ENCODE measurements at places on chromosomes 13 and 19.
A peak's percentile ranks its signal among the peaks of the same experiment; 100 is the strongest.

GRCh38 chr13:37596805-37597204 lies 1.8 kb downstream of the POSTN start:
- no peak for DNase-seq

GRCh38 chr19:35419046-35419445 lies 29.0 kb upstream of the FFAR2 start:
- no peak for DNase-seq

- no peak for DNase-seq
Observed at GRCh38 chr13:87981416-87981815, 310.2 kb downstream of the SLITRK5 start.

DNA sequence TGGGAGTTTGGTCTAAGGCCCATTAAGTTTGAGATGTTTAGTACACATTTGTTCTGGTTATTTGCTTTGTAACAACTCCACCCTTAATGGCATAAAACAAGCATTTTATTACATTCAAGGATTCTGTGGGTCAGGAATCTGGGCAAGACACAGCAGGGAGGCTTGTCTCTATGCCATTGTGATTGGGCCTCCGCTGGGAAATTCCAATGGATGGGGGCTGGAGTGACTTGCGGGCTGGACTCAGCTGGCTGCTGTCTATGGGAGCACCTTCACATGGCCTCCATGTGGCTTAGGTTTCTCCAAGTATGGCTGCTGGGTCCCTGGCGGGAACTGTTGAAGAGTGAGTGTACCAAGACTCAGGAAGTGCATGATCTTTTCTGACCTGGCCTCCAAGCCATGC lies 159.0 kb downstream of the PAN3 start:
- DNase-seq, result no peak

DNA sequence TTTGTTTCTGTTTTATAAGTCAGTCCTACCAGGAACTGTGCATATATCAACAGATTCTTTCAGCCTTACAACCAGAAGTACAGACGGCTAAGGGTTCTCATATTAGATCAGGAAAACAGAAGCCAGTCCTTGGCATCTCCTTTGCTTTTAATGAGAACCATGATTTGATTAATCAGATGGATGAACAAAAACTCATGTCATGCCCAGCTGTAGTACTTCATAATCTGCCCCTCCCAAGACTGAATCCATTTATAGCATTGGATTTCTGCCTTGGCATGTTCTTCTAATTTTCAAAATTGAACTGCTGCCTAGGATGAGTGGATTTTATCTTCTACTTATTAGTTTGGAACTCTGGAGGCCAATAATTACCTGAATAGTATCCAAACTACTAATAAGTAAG lies 617.2 kb downstream of the SLITRK5 start:
- DNase-seq, result no peak

- DNase-seq, result no peak
Observed at GRCh38 chr19:33948651-33949335, 152.1 kb downstream of the KCTD15 start.

GRCh38 chr13:38686577-38687245 lies at the start of gene FREM2:
TSS of gene FREM2 (plus strand) at chr13:38687077. CDS start at chr13:38687345, 268 bp downstream.
- peak; percentile 86 for DNase-seq

DNA sequence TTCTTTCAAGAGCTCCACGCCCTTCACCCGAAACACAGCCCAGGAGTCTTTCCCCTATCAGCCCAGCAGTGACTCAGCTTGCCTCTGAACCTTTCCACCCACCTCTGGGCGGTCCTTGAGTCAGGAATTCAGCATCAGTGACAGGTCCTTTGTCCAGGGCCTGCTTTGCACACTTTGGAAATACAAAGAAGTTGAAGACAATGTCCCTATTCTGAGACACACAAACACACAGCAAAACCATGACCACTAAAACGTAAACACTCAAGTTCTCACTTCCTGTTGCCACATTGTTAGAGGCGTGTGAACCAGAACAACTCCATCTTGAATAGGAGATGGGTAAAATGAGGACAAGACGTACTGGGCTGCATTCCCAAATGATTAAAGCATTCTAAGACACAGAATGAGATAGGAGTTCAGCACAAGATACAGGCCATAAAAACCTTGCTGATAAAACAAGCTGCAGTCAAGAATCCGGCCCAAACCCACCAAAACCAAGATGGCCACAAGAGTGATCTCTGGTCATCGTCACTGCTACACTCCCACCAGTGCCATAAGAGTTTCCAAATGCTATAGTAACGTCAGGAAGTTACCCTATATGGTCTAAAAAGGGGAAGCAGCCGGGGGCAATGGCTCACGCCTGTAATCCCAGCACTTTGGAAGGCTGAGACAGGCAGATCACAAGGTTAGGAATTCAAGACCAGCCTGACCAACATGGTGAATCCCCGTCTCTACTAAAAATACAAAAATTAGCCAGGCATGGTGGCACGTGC lies 49.2 kb upstream of the ATP12A start:
- no peak for DNase-seq

DNA sequence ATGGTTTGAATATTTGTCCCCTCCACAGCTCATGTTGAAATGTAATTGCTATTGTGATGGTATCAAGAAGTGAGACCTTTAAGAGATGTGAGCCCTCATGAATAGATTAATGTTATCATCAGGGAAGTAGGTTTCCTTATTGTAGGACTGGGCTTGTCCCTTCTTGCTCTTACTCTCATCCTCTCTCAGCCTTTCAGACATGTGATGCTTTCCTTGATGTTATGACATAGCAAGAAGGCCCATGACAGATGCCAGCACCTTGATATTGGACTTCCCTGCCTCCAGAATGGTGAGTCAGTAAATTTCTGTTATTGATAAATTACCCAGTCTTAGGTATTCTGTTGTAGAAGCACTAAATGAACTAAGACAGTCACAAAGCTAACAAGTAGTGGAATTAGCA lies 5.7 kb upstream of the ZMYM2 start:
- DNase-seq, result no peak

- DNase-seq, result no peak
Observed at GRCh38 chr13:50916701-50917184, 7.2 kb downstream of the RNASEH2B start.

DNA sequence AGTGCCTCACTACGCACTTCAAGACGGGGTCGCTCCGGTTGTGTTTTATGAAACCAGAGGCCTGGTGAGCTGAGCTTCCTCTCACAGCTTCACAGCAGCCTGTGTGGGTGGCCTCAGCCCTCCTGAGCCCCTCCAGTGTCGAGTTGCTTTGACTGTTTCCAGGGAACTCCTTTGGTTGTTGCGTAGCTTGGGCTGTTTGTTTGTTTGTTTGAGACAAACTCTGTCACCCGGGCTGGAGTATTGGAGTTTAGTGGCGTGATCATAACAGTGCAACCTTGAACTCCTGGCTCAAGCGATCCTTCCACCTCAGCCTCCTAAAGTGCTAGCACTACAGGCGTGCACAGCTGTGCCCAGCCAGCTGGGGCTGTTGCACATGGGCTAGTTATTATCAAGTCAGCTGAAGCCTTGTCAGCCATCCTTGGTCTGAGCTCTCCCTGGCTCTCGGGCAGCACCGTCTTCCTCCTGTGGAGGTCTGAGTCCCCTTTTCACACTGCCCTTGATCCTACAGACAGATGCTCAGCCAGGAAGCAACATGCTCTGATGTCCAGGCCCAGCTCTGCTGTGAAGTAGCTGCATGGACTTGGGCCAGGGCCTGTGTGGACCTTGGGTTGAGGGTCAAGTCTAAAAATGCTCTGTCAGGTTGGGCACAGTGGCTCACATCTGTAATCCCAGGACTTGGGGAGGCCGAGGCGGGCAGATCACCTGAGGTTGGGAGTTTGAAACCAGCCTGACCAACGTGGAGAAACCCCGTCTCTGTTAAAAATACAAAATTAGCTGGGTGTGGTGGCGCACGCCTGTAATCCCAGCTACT lies 10.2 kb downstream of the DOT1L start:
- no peak for DNase-seq

GRCh38 chr13:19068691-19069090 lies 112.9 kb downstream of the TUBA3C start:
- DNase-seq, result no peak

GRCh38 chr13:44646044-44646443 lies 69.9 kb upstream of the TSC22D1 start:
- no peak for DNase-seq

DNA sequence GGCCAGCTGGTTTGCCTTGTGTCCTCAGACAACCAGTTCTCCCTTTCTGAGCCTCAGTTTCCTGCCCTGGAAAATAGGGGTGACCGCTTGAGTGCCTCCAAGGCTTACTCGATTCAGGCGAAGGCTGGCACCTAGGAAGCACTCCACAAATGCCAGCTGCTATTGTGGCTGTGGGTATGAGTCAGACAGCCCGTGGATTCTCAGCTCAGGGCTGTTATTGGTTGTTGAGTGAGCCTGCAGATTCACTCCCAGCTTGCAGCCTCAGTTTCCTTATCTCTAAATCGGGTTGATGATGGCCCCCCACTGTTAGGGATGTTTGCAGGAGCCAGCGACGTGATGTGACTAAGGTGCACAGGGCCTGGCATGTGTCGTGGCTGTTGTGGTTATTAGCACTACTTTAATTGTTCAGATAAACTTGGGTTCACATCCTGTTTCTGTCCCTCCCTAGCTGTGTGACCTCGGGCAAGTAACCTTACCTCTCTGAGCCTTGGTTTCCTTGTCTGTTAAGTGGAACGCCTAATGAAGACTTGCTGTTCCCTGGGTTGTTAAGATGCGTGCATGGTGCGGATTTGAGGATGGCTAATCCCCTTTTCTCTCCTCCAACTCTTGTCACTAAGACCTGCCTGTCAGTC lies 2.4 kb downstream of the MARK4 start:
- DNase-seq, result no peak

DNA sequence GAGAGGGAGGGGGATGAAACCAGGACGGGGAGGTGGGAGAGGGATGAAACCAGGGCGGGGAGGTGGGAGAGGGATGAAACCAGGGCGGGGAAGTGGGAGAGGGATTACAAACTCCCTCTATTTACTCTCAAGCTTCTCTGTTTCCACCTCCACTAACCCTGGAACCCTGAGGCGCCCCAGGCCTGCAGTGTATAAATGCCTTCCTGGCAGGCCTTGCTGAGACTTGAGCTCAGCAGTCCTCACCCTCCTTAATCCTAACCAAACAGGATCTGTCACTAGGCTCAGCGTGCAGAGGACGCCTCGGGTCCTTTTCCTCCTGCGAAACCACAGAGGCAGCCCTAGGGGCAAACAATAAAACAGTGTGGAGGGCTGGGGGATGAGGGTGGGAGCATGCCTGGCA lies 32.1 kb upstream of the OR1M1 start:
- no peak for DNase-seq

DNA sequence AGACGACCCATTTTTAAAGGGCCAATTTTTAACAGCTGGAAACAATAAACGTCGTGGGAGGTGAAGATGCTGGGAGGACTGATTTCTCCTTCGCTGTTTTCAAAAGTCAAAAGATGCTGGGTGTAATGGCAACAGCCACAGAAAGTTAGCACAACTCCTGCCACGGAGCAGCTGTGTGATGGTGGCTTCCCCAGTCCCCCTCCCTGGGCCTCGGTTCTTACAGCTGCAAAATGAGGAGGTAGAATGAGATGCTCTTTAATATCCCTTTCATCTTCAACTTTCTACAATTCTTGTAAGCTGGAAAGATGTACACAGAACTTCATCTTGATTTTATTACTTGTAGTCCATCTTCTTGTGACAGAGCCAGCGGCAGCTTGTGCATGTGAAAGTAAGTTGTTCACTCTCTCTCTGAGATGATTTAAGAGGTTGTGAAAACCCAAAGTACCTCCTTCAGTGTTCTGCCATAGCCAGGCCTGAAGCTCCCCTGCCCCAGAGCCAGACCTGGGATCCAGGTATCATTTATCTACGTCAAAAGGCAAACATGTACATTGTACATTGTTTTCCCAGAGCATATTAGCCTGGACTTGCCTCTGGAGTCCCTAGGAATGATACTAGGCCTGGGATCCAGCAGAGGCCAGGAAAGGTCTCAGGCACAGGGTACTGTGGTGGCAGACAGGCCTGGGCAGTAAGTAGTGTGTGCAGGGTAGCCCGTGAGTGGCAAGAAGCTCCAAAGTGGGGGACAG lies 3.4 kb upstream of the UBE2L5 start:
- DNase-seq, result no peak

DNA sequence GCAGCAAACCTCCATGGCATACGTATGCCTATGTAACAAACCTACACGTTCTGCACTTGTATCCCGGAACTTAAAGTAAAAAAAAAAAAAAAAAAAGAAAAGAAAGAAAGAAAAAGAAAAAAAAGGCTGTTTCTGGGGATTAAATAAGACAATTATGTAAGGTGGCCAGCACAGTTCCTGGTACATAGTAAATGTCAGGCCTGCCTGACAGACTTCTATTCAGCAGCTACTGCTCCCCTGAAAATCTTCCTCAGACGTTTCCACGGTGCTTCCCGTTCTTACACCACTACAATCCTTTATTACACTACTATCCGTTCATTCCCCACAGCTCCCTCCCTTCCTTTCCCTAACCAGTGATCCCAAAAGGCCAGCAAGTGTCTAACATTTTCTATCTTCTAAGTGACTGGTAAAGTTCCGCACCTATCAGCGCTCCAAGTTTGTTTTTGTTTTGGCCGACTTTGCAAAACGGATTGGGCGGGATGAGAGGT lies 636 bp upstream of the RB1 start:
- no peak for DNase-seq

DNA sequence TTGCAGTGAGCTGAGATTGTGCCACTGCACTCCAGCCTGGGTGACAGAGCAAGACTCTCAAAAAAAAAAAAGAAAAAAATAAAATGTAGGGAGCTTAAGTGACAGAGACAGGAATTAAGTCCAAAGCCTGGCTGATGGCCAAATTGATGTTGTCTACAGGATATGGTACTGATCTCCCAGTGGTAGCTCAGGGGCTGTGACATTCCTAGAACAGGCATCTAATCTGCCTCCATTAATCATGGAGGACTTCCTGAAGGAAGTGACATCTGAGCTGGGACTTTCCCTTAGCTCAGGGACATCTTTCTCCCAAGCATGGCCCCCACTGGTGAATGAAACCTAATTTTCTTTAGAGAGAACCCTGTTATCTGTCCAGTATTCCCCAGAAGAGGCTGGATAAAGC lies 11.4 kb upstream of the EDDM13 start:
- DNase-seq, result no peak

GRCh38 chr19:33641956-33642498 lies 20.3 kb downstream of the CHST8 start:
- no peak for DNase-seq

All from progenitor cell of endocrine pancreas (in vitro differentiated cells).